Stimulated activated CD8-positive, alpha-beta memory T cell treated with anti-CD3 and anti-CD28 coated beads, Interleukin-4, amount 100 ng/mL, for 4 hours (primary cell): ENCODE measurements at places on chromosomes 12 and 14.

DNA sequence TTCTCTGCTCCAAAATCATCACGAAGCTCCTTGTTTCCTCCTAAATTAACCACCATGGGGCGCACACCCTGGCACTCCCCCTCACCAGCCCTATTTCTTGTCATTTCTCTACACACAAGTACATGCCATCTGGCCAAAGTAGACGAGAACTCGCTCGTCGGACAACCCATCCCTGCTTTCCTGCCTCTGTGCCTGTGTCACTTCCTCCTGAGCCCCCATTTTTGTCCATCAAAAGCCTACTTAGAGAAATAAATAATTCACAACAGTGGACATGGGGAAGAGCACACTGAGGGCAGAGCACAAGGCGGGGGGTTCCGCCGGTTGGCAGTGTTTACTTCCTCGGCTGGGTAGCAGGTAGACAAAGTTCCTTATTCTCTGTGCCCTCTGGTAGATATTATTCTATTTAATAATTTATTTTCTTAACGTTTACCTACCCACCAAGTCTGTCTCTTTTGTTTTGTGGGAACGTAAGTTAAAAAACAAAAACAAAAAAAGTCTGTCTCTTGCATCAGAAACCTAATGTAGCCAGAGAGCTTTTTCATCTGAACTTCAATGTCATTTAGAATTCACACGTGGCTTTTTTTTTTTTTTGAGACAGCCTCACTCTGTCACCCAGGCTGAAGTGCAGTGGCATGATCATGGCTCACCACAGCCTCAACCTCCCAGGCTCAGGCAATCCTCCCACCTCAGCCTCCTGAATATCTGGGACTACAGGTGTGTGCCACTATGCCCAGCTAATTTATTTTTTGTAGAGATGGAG lies 6.0 kb downstream of the VPS37B start:
- no peak for DNase-seq

DNA sequence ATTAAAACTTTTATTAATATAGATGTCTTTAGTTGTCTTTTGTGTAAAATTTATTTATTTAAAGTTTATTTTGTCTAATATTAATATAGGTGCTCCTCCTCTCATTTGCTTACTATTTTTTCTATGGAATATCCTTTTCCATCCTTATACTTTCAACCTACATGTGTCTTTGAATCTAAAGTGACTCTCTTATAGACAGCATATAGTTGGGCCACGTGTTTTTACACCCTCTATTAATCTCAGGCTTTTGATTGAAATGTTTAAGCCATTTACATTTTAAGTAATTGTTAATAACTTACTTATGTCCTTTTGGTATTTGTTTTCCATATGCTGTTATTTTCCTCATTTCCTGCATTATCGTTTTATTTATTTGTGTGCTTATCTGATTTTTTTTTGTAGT lies 74.4 kb upstream of the LRFN5 start:
- no peak for DNase-seq

DNA sequence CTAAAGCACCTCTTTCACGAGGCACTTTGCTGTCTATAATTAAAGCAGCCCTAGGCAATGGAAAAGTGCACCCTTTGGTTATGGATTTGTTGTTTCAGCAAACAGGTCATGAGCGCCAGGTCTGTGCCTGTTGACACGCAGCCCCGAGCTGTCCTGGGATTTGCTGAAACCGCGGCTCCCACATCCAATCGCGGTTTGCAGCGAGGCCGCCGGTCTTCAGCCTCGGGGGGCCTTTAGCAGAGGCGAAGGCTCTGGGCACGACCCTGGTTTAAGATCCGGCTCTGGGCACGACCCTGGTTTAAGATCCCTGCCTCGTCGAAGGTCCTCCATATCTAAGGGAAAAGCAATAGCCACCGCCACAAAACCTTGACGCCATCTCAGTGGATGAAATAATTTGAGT lies 79.2 kb downstream of the GLT1D1 start:
- DNase-seq: no peak

DNA sequence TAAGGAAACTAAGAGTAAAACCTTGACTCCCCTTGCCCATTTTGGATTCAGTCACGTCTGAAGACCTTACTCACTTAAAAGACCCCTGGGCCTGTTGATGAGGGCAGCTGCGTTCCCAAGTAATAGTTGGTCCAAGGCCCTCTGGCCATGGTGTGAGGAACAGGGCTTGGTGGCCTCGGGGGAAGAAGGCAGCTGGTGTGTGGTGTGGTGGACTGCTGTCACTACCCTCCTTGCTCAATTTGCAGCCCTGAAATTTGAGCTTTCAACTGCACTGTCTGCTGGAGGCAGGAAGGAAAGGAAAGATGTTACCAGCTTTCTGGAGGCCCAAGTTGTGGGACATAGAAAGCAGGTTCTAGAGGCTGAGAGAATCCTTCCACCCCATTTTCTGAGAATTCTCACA lies 128.2 kb downstream of the SLC38A6 start:
- no peak for DNase-seq

GRCh38 chr14:99481745-99482099 lies 513 bp downstream of the CCNK start:
- DNase-seq: no peak

DNA sequence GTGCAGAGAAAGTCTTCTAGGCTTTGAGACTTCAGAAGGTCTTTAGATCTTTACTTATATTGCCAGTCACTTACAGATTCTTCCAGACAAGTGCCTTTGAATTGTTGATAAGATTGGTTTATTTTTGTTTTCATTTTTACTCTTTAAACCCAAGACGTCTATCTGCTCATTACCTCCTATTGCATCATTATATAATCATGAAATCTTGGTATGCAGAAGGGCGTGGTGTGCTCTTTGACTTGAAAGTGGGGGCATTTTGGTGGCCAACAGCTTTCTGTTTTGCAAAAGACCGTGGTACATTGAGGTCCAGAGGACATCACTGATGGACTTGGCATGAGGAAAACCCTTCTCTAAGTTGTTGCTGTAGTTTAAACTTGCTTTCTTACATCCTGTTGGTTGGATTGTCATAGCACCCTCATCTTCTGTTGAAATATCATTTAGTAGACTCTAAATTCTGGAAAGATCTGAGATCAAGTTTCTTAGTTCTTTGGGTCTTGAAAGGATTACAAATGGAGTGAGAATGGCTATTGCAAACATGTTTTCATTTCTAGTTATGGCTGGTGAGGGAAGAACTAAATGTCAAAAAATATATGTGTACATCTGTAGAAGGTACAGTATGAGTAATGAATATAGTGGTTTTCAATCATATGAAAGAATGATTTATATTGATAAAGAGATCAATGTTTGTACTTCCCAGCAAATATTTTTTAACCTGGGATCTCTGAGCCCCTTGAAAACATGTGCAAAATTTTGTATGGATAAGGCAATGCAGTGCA lies 441.8 kb downstream of the NRXN3 start:
- no peak for DNase-seq

DNA sequence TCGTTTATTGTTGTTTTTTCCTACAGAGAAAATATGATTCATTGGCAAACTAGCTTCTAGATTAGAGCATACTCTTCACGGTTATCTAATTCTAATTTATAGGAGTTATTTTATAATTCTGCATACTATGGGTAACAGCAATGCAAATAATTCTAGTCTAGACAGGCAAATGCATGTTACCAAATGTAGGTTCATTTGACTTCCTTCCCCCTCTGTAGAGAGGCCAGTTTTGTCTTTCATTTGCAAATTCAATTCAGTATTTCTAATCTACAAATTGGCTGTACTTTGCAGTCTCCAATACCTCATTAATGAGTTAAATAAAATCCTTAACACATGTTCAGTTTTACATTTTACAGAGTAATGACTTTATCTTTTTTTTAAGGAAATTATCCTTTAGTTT lies 4.2 kb downstream of the LGMN start:
- DNase-seq: no peak

- DNase-seq: no peak
Measured at GRCh38 chr14:90697132-90697531, 119.1 kb downstream of the TTC7B start.

GRCh38 chr14:101242442-101243385 lies 318.6 kb upstream of the DIO3 start:
- DNase-seq: no peak

GRCh38 chr14:22748631-22749068 lies 17.8 kb upstream of the OXA1L start:
- no peak for DNase-seq

- DNase-seq: no peak
Measured at GRCh38 chr14:70333289-70333688, 26.2 kb downstream of the COX16 start.

DNA sequence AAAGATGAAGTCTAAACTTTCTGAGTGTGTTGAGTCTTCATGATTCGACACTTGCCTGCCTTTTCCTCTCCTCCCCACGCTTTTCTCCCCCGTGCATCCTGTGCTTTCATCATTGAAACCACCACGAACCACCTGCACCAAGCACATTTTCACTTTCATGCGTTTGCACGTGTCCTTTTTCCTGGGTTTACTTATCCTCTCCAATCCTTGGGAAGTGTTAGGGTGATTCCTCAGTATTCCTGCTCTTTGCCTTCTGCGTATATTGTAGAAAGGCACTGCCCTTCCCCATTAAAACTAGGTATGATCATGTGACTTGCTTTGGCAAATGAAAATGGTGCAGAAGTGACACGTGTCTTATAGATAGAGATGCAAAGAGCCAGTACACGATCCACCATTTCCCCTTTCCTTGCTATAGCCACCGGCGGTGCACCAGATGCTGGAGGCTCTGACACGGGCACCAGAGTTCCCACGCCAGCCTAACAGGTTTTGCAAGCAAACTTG lies 106.6 kb downstream of the BRMS1L start:
- DNase-seq: peak; percentile 12

GRCh38 chr12:53484686-53485575 lies 14.3 kb downstream of the MAP3K12 start:
- no peak for DNase-seq

GRCh38 chr12:58668871-58669270 lies 251.4 kb downstream of the LRIG3 start:
- DNase-seq: no peak

GRCh38 chr14:56271970-56272369 lies 153.8 kb downstream of the PELI2 start:
- DNase-seq: no peak

- DNase-seq: no peak
Measured at GRCh38 chr14:51014086-51014485, 69.8 kb upstream of the PYGL start.

- DNase-seq: no peak
Measured at GRCh38 chr12:4213471-4213870, 60.1 kb upstream of the CCND2 start.

DNA sequence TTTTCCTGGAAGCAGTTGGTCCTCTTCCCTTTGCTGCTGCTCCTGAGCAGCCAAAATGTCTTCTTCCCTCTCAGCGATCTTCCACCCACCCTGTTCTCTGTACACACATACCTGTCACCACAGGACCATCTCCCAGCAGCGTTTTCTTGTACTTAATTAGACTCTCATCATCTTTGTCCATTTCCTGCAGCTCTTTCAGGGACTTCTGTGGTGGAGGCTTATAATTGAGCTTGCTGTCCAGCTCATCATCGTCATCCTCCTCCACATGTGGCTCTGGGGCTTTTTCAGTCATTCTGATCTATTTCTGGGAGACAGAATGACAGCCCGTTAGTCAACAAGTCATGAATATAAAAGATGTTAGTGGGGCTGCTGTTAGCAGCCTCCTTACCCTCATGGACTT lies 11.0 kb downstream of the ARHGDIB start:
- no peak for DNase-seq

- DNase-seq: no peak
Measured at GRCh38 chr12:179131-179884, 34.6 kb downstream of the SLC6A12 start.

DNA sequence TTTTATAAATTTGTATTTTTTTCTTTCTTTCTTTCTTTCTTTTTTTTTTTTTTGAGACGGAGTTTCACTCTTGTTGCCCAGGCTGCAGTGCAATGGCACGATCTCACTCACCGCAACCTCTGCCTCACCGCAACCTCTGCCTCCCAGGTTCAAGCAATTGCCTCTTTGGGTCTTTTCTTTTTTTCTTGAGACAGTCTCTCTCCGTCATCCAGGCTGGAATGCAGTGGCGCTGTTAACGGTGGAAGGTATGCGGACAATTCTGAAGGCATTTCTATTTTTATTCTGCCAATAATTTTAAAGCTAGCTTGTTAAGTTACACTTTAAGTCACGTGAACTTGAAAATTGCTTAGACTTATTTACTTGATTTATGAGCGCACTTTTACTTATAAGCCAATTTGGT lies 8.8 kb upstream of the PHC1 start:
- DNase-seq: no peak
